ENCODE measurements at places on chromosomes 6 and 20.

DNA sequence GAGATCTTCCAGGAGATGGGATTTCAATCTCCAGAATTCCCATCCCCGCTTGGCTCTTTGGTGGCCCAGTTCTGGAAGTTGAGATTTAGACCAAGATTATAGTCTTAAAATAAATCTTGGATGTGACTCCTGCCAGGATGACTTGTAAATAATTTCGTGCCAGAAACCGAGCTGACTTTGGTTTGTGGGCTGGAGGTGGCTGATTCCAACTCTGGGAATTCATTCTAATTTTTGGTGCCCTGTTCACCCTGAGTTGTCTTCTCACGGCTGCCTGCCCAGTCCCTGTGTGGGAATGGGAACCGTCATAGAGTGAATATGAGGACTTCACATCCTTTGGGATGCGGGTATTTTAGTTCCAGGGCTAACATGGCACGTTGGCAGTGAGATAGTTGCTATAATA lies 64.8 kb downstream of the JARID2 start:
- DNase-seq: no peak

DNA sequence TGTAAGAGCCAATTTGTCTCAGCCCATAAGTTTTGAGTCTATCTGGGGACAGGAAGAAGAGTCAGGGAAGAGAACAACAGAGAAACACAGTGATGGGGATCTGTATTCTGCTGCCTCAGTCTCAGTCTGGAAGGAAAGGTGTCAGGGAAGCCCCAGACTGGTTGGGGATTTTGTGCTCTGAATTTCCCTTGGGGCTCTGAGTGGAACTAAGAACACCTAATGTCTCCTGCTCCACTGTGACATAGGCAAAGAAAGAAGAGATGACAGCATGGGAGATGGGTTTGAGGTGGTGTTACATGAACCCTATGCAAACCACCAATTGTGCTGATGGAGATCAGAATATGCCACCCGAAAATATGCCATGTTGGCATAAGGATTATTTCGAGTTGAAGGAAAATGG lies 139.5 kb upstream of the MYLIP start:
- DNase-seq: no peak

GRCh38 chr6:153976921-153977693 lies 61.9 kb upstream of the OPRM1 start:
- DNase-seq: peak; percentile 2

DNA sequence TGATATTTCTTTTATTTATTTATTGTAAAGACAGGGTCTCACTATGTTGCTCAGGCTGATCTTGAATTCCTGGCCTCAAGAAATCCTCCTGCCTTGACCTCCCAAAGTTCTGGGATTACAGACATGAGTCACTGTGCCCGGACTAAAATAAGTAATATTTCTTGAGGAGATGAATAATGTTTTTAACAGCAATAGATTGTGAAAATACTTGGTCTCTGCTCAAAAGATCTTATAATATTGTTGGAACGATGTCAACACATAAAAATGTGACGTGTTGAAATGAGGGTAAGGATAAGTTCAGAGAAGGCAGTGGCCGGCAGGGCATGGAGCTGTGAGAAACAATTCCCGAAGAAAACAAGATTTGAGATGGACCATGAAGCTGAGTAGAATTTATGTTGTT lies 178.7 kb downstream of the GJA1 start:
- DNase-seq: no peak

DNA sequence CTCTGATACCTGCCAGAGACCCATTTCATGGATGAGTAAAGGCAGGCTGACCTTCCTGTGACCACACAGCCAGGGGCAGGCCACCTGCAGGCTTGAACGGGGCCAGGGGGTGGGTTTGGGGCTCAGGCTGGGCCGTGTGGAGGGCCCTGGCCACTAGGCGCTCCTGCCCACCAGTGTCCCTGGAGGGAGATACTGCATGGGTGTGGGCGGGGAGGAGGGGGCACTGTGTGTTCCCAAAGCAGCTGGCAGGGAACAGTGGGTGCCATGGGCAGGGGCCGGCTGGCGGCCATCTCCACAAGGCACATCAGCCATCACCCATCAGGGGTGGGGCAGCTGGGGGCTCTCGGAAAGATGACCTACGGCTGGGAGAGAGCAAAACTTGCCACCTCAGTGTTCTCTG lies 15.4 kb downstream of the SRC start:
- DNase-seq: no peak

- DNase-seq: no peak
These were observed 107.0 kb downstream of the HIVEP1 start for GRCh38 chr6:12119085-12119588.

All from AG08396 (cell line).